ENCODE measurements at places on chromosomes 16 and 17.

- DNase-seq, result no peak
These were observed 312.6 kb upstream of the TBX2 start for GRCh38 chr17:61087024-61087423.

DNA sequence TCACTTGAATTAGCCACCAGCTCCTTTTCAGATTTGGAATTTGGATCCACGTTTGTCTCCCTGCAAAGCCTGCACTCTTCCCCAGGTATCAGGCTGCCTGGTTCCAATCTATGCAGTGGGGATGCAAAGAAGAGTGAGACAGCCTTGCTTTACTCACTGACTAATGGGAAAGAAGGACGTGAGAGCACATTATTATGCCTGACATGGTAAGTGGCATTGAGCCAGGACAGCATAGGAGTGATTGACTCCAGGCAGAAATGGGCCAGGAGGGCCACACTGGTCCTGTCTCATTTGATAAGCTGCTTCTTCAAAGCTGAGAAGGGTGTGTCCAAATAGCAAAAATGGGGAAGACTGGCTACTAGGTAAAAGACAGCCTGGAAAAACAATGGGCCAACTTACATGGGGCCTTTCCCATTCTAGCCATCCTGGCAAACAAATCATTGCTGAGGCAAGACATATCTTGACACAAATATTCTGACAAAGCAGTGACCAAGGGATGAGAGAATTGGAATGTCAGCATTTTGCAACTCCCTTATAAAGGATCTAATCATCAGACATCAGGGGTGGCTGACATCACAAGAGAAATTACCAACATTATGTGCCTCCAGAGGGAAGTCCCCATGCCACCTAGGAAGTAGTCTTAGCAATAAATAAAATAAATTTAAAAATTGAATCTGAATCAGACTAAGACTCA, 38.6 kb downstream of the CDH11 start:
- DNase-seq, result no peak

DNA sequence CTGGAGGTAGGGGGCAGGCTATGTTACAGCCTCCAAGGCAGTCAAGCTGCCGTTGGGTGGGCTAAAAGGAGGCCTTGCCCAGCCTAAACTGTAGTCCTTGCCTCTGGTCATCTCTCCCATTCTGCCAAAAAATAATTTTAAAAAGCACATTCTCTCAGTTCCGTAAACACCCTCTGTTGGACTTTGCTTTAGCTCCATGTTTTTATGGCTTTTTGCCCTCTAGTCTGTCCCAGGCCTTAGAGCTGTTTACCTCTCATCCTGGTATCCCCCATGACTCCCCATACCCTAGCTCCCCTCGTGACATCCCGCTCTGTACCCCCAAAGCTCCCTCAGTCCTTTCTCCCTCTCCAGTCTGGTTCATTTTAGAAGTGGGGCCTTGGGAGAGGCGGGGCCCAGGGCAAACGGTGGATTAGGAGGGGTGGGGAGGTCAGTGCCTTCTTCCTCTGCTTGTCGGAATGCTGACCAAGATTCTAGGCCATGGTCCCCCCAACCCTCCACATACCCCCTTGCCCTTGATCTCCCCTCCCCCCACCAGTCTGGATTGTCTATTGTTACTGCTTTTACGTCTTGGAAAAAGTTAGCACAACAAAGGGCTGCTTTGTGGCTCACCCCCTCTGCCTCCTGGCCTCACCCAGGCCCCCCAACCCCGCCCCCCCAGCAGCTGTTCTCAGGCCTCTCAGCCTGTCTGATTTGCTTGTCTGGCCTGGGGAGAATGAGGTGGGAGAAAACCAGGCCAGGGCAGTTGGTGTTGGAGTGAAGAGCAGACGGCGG, 18.4 kb downstream of the GJD3 start:
- DNase-seq, result peak; percentile 7

- DNase-seq, result no peak
These were observed 178.9 kb downstream of the MYO1D start for GRCh38 chr17:32697728-32698625.

DNA sequence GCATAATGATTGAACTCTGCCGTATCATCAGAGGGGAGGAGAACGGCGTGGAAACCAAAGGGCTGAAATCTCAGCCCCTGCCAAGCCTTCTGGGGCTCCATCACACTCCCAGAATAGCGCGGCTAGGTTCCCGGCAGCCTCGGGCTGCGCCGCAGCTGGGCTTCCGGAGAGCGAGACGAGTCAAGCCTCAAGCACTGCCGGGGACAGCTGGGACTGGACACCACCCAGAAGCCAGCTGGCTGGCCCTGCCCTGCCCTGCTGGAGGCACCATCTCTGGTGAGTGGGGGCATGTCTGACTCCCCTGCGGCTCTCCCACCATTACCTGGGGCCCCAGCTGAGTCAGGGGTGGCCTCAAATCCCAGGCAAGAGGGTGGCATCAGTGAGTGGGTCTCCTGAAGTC, 7.2 kb upstream of the GPRC5C start:
- DNase-seq, result no peak

GRCh38 chr17:56699186-56699894, 105.8 kb downstream of the NOG start:
- no peak for DNase-seq

- DNase-seq, result no peak
These were observed 37.1 kb downstream of the TNFRSF13B start for GRCh38 chr17:16934836-16935235.

GRCh38 chr17:68288375-68288774, 2.6 kb downstream of the SLC16A6 start:
- no peak for DNase-seq

DNA sequence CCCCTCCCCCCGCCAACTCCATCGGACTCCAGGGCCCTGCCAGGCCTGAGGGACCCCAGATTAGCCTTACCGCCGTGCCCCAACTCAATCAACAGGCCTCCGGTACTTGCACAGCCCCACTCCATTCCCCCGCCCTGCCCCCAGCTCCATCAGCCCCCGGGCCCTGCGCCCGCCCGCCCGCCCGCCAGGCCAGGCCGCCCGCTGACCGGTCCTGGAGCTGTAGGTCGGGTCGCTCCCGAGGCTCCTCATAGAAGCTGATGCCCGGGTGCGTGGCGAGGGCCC, 308 bp downstream of the GTF3C1 start:
- no peak for DNase-seq

DNA sequence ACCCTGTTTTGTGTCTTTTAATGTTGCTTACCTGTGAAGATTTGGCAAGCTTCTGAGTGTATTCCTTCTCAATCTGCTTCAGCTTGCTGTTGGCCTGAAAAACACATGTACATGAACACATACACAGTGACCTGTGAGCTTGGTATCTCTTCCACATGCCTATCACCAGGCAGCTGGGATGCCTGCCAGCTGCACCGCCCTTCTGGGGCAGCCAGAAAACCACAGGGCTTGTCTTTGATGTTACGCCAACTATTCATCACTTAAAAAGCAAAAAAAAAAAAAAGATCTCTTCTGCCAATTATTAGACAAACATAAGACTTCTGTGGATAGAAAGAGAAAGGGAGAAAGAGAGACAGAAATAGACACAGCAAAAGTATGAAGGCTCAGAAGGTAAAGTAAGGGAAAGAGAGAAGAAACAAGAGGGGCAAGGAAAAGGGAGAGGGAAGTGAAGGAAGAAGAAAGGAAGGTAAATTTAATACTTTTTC, 189.2 kb upstream of the AXIN2 start:
- DNase-seq, result peak; percentile 82

GRCh38 chr16:72791786-72792185, 256.1 kb downstream of the ZFHX3 start:
- no peak for DNase-seq

GRCh38 chr17:2025220-2025621, at the start of gene RTN4RL1:
RTN4RL1 (minus strand) TSS chr17:2025334; CDS start chr17:2024865, 469 bp downstream.
- DNase-seq, result peak; percentile 87

DNA sequence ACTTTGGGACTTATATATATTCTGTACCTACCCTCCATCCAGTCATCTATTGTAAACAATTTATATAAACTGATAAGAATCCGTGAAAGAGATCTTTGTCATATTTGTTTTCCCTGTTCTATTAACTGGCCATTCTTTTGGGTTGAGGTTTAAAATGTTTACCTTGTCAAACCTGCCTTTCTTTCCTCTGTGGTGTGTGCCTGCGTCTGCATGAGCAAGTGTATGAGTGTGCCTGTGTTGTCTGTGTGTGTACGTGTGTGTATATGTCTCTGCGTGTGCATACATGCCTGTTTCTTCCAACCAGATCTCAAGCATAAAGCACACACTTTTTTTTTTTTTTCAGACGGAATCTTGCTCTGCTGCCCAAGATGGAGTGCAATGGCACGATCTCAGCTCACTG, 201.5 kb downstream of the C16orf95 start:
- no peak for DNase-seq

DNA sequence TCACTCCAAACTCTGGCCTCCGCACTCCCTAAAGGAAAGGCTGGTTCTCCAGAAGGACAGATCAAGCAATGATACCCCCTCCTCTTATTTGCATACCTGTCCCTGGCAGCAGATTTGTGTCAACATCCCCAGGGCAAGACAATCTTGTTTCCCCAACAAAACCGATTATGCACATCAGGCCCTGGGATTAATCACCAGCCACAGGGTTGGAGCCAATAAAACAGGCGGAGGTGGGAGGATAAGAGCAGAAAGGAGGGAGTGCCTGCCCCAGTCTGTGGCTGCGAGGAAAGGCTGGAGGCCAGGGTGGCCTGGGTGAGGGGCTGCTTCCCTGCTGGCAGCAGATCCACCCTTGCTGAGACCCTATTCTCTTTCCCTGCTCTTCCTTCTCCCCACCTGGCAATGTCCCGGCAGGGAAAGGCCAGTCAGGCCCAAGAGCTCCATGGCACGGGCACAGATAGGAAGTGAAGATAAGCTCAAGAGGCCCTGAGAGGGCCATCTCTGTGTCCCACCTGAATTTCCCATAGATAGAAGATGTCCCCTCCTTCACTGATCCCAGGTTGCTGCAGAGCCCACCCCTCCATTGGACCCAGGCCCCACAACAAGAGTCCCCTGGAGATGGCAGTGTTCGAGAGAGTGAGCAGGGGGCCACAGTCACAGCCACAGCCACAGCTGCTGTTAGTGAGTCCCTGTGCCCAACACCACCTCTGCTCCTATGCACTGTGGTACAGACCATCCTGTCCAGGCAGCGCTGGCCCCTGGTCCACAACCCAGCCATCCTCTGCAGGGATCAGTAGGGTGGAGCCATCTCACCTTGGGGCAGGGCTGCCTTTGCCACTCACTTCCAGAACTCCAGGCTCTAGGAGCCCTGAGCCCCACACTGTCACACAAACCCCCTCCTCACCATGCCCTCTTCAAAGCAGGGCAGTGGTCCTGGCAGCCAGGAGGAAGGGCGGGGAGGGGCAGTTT, 137.5 kb downstream of the SDK2 start:
- no peak for DNase-seq

DNA sequence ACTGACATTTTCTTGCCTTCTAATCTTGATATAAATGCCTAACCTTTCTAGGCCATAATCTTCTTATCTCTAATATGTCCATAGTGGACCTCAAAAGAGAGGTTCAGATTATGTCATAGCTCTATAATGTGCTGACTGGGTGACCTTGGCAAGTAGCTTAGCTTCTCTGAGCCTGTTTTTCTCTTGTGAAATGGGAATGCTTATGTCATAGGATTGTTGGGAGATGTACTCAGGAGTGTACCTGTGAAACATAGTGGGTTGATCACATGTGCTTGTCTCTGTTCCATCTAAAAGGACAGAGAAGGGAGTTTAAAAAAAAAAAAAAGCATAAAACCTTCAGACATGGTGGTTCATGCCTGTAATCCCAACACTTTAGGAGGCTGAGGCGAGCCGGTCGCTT, 2.4 kb downstream of the MED9 start:
- no peak for DNase-seq

GRCh38 chr17:59278406-59278805, 53.0 kb upstream of the YPEL2 start:
- DNase-seq, result no peak

- no peak for DNase-seq
These were observed 67.3 kb downstream of the ZNF423 start for GRCh38 chr16:49788572-49788971.

DNA sequence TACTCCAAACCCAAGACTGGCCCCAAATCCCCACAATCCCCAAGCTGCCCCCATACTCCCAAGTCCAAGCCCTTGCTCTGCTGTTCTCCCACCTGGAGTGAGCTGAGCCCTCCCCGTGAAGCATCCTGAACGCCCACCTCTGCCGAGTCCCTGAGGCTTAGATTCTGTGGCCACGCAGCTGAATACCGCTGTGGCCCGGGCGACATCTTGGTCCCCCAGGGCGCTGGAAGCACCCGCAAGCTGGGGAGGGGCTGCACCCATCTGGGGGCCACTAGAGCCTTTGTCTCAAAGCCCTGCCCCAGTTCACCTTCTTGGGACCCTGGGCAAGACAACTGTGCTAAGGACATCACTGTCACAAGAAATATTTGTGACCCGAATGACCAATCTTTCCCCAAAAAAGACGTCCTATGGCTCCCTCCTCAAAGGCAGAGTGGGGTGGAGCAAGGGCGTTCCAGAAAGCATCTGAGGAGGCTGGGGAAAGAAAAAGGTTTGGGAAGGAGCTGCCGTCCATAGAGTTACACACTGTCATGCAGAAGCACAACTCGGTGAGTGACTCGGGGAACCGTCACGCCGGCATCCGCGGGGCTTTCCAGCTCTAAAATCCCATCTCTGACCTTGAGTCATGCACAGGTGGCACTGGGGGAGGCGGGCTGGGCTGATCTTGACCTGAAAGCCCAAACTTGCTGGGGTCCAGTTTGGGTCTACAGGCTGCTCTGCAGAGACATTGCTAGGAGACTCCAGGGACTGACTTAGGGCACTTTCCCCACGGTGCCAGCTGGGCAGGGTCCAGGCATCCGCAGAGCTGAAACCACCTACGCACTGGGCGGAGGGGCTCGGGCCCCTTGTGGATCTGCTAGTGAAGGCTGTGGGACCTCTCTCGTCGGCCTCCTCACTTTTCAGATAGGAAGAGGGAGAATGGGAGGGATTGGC, 6.6 kb downstream of the PTX4 start:
- DNase-seq, result no peak

- peak; percentile 94 for DNase-seq
These were observed 302.9 kb upstream of the XYLT1 start for GRCh38 chr16:17773698-17774101.
